ENCODE measurements at places on chromosomes 2 and 18. TPM values are rescaled to one million over a fixed set of nuclear protein-coding genes. Genes with fewer than 3 reads are reported as not detected.

Gene SCYGR4
- total RNA-seq: not detected

Gene LRRTM1
- 0.68 TPM for total RNA-seq

Gene KCNG3
- 12.4 TPM for total RNA-seq

Gene HOXD13
- total RNA-seq: not detected

Gene GPR155
- total RNA-seq: 3.6 TPM

Gene TLX2
- 4.5 TPM for total RNA-seq

Gene TMEM200C
- total RNA-seq: 3.3 TPM

Gene MC2R
- total RNA-seq: not detected

Gene C2orf15
- total RNA-seq: 3.1 TPM

Gene ZNF521
- total RNA-seq: 46.9 TPM

Gene RUFY4
- total RNA-seq: 0.39 TPM

Gene UGT1A4
- not detected for total RNA-seq

DNA sequence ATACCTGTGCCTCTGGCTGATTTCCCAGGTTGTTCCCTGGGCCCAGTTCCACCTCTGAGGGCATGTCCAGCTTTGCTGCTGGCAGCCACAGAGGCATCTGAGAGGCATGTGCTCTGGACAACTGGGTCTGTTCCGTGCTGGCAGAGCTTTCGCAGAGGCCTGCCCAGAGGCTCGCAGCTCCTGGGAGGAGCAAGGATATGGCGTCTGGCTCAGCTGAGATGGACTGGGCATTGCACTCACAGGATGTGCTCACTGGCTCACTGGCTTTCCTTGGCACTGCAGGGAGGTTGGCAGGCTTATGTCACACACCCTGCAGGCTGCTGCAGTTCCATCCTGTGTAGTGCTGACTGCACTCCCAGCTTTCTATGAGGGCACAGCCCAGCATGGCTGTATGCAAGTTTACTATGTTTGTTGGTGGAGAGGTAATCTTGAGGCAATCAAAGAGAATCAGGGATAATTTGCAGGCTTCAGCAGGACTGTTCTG, 172.3 kb downstream of the PRKCE start:
- no peak for DNase-seq
- H3K4me1 ChIP-seq: peaks cover 10% of the 10 kb centered on the region
- H3K27ac ChIP-seq: no peak overlapping the region
- no peaks in the 10 kb centered on the region for H3K27me3 ChIP-seq
- no peaks in the 10 kb centered on the region for H3K36me3 ChIP-seq

DNA sequence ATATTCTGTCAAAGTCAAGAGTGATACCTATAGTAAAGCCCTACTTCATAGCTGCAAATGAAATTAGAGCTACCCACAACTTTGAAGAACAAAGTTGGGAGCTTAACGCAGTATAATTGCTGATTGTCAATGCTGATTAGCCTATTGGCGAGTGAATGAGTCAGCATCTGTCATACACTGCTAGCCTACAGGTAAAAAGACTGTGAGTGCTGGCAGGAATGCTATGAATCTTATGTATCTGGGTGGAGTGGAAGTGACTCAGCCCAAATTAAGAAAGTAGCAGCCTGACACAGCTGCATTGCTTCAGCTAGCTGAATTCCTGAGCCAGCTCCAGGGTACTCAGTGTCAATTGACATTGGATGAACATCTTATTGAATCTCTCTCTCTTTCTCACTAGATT, 179.4 kb upstream of the DCC start:
- no peak for DNase-seq
- no peak overlapping the region for H3K4me3 ChIP-seq
- H3K36me3 ChIP-seq: no peaks in the 10 kb centered on the region

GRCh38 chr2:230781130-230781797, 68.6 kb downstream of the CAB39 start:
- peaks cover 13% of the 10 kb centered on the region for H3K4me1 ChIP-seq
- H3K27me3 ChIP-seq: no peaks in the 10 kb centered on the region
- DNase-seq: no peak
- H3K27ac ChIP-seq: no peak overlapping the region
- no peaks in the 10 kb centered on the region for H3K36me3 ChIP-seq

- H3K27me3 ChIP-seq: no peaks in the 10 kb centered on the region
- H3K4me3 ChIP-seq: no peak overlapping the region
- DNase-seq: no peak
- H3K4me1 ChIP-seq: no peaks in the 10 kb centered on the region
Measured at GRCh38 chr2:64165706-64166105, 21.5 kb upstream of the PELI1 start.

DNA sequence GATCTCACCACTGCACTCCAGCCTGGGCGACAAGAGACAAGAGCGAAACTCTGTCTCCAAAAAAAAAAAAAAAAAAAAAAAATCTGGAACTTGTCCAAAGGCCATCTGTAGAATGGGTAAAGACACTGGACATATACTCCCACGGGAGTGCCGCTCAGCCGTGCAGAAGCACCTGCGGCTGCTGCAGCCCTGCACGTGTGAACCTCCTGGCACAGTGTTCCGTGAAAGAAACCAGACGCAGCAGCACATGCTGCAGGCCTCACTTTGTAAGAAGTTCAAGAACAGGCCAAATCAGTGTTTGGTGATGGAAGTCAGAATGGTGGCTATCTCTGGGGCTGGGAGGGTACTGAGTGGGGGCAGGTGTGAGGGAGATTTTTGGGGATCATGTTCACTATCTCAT, 6.5 kb downstream of the CHRND start:
- no peaks in the 10 kb centered on the region for H3K4me1 ChIP-seq
- no peaks in the 10 kb centered on the region for H3K36me3 ChIP-seq
- H3K27ac ChIP-seq: no peak overlapping the region
- no peaks in the 10 kb centered on the region for H3K27me3 ChIP-seq
- no peak for DNase-seq

GRCh38 chr2:132517386-132517785, 100.8 kb downstream of the GPR39 start:
- no peaks in the 10 kb centered on the region for H3K4me1 ChIP-seq
- no peaks in the 10 kb centered on the region for H3K27me3 ChIP-seq
- H3K4me3 ChIP-seq: no peak overlapping the region
- H3K27ac ChIP-seq: no peak overlapping the region

DNA sequence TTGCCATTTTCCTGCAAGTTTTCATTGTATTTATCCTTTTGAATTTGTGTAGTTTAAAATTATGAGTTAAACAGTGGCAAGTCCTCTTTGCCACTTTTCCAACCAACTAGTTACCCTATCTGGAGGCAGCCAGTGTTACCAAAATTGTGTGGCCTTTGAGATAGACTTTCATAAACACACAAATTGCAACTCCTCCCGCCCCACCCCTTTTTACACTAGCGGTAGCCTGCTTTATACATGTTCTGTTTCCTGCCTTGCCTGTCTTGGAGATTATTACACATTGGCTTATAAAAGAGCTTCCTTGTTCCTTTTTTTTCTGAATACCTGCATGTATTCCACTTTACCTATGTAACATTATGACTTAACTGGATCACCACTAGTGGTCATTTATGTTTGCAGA, 56.5 kb downstream of the RPIA start:
- H3K4me1 ChIP-seq: no peaks in the 10 kb centered on the region
- no peaks in the 10 kb centered on the region for H3K36me3 ChIP-seq
- H3K27ac ChIP-seq: no peak overlapping the region
- H3K27me3 ChIP-seq: no peaks in the 10 kb centered on the region
- DNase-seq: no peak
- no peak overlapping the region for H3K4me3 ChIP-seq

- peak; percentile 26 for DNase-seq
- no peaks in the 10 kb centered on the region for H3K4me1 ChIP-seq
- no peak overlapping the region for H3K4me3 ChIP-seq
- no peaks in the 10 kb centered on the region for H3K27me3 ChIP-seq
Measured at GRCh38 chr2:157764386-157764785, 111.7 kb downstream of the ACVR1 start.

- no peak overlapping the region for H3K4me3 ChIP-seq
- no peak overlapping the region for H3K27ac ChIP-seq
- peaks cover 16% of the 10 kb centered on the region for H3K4me1 ChIP-seq
- H3K36me3 ChIP-seq: no peaks in the 10 kb centered on the region
- no peak for DNase-seq
Measured at GRCh38 chr2:232892221-232892620, 22.2 kb downstream of the SNORC start.

DNA sequence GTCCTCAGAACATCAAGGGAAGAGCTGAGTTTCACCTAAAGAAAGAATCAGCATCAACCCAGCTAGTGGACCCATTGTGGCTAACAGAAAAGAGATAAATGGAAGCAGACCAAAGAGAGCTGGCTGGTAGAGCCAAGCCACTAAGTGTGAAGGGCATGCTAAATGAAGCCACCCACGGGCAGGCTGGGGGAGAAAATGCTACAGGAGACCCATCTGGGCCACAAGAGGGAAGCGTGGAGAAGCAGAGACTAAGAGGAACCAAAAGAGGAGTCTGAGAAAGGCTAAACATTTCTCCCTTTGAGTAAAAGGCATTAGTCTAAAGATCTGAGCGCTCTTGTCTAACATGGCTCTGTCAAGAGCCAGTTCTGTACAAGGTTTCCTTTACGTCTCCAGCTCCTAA, 15.8 kb downstream of the CWC22 start:
- H3K27me3 ChIP-seq: no peaks in the 10 kb centered on the region
- no peak for DNase-seq
- H3K4me1 ChIP-seq: peaks cover 7% of the 10 kb centered on the region

GRCh38 chr2:50714089-50714488, 317.8 kb downstream of the NRXN1 start:
- H3K27me3 ChIP-seq: no peaks in the 10 kb centered on the region
- H3K27ac ChIP-seq: no peak overlapping the region
- no peaks in the 10 kb centered on the region for H3K36me3 ChIP-seq
- no peaks in the 10 kb centered on the region for H3K4me1 ChIP-seq
- DNase-seq: no peak
- H3K4me3 ChIP-seq: no peak overlapping the region

GRCh38 chr2:70461414-70461813, 92.2 kb downstream of the TGFA start:
- no peaks in the 10 kb centered on the region for H3K4me1 ChIP-seq
- no peaks in the 10 kb centered on the region for H3K27me3 ChIP-seq
- H3K36me3 ChIP-seq: no peaks in the 10 kb centered on the region
- no peak for DNase-seq

GRCh38 chr2:63692002-63692606, 103.3 kb downstream of the MDH1 start:
- H3K27ac ChIP-seq: no peak overlapping the region
- no peak overlapping the region for H3K4me3 ChIP-seq
- no peak for DNase-seq
- H3K4me1 ChIP-seq: no peaks in the 10 kb centered on the region
- H3K36me3 ChIP-seq: no peaks in the 10 kb centered on the region
- no peaks in the 10 kb centered on the region for H3K27me3 ChIP-seq

DNA sequence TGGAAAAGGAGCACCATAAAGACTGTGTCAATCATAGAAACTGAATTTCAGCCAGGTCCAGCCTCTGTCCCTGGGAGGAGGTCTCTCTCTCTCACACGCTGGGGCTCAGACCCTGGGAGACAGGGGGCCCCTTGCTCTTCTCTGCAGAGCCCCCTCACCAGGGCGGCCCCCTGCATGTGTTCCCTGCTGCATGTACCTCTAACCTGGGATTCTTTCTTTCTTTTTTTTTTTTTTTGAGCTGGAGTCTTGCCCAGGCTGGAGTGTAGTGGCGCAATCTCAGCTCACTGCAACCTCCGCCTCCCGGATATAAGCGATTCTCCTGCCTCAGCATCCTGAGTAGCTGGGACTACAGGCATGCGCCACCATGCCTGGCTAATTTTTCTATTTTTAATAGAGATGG, 46.5 kb downstream of the TPO start:
- H3K27me3 ChIP-seq: no peaks in the 10 kb centered on the region
- no peaks in the 10 kb centered on the region for H3K36me3 ChIP-seq
- H3K4me3 ChIP-seq: no peak overlapping the region
- no peak overlapping the region for H3K27ac ChIP-seq
- peaks cover 8% of the 10 kb centered on the region for H3K4me1 ChIP-seq
- DNase-seq: no peak

DNA sequence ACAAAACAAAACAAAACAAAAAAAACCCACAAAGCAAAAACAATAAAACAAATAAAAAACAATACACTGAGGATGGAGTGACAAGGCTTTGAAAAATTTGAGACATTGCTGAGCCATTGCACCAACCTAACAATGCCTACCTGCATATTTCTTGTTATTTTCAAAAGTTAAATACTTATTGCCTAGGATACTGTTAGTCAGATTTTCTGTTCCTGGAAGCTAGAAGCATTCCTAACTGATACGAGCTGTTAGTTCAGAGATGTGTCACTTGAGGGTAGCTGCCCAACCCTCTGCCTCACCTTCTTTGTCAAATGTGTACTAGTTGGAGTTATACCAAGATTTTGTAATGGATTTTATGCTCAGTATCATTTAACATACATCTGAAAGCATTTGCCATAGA, 187.2 kb downstream of the TXNL1 start:
- no peak overlapping the region for H3K4me3 ChIP-seq
- no peak overlapping the region for H3K27ac ChIP-seq
- H3K36me3 ChIP-seq: no peaks in the 10 kb centered on the region
- DNase-seq: no peak

DNA sequence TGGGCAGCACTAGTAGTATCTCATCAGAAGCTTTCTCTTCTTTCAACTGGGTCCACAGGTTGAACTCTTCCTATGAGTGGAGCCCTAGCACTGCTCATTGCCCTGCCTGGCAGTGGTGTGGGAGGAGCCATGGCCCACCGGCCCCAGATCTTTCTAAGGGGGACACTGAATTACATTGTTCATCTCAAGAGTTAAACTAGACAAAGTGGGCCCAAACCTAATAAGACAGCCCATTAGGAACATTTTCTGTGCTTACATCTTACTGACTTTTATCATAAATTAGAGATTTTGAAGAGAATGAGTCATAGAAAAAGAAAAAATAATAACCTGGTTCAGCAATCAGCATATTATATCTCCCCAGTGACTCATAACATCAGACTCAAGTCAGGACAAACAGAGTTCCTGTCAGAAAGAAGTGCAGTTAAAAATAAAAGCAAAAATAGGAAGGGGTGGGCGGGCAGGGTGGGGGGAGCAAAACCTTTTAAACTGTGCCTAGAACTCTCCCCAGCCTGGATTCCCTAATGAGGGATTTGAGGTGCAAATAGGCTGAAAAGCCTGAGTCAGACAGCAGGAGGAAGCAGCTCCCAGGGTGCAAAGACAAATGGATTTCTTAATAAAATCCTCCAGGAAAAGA, 161.6 kb upstream of the TRIB2 start:
- no peaks in the 10 kb centered on the region for H3K27me3 ChIP-seq
- H3K4me3 ChIP-seq: no peak overlapping the region
- H3K27ac ChIP-seq: no peak overlapping the region
- H3K4me1 ChIP-seq: no peaks in the 10 kb centered on the region
- no peak for DNase-seq
- H3K36me3 ChIP-seq: no peaks in the 10 kb centered on the region

- H3K27ac ChIP-seq: no peak overlapping the region
- H3K4me1 ChIP-seq: no peaks in the 10 kb centered on the region
- DNase-seq: no peak
- no peaks in the 10 kb centered on the region for H3K27me3 ChIP-seq
- H3K36me3 ChIP-seq: no peaks in the 10 kb centered on the region
Measured at GRCh38 chr2:238921681-238922319, 73.9 kb downstream of the TWIST2 start.

GRCh38 chr2:99878581-99879350, 263.6 kb downstream of the AFF3 start:
- H3K36me3 ChIP-seq: no peaks in the 10 kb centered on the region
- H3K4me1 ChIP-seq: peaks cover 6% of the 10 kb centered on the region
- DNase-seq: no peak
- H3K27ac ChIP-seq: no peak overlapping the region

Data from testis (tissue), 5 donors.